Gastroesophageal sphincter (tissue), 4 donors: ENCODE measurements at places on chromosomes 1 and 21. TPM values are rescaled to one million over a fixed set of nuclear protein-coding genes. Genes with fewer than 3 reads are reported as not detected.

PTPN22 gene
- 0.27 TPM for total RNA-seq

CD5L gene
- total RNA-seq: not detected

S100A7A gene
- not detected for total RNA-seq

LCE1B gene
- not detected for total RNA-seq

MYOG gene
- total RNA-seq: not detected

OR10Z1 gene
- not detected for total RNA-seq
